Activated T-cell treated with anti-CD3 and anti-CD28 coated beads for 4 hours (primary cell): ENCODE measurements at places on chromosomes 4 and X.
A peak's percentile ranks its signal among the peaks of the same experiment; 100 is the strongest.

DNA sequence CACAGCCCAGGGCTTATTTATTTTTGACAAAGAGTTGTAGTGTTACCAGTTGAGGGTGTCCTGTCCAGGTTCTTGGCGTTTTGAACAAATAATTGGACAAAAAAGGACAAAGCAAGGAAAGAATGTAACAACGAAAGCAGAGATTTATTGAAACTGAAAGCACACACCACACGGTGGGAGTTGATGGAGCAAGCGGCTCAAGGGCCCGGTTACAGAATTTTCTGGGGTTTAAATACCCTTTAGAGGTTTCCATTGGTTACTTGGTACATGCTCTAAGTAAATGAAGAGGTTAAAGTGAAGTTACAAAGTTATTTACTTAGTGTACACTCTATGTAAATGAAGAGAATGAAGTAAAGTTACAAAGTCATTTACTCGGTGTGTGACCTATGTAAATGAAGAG lies 27.8 kb upstream of the OPHN1 start:
- no peak for DNase-seq

- no peak for DNase-seq
Observed at GRCh38 chr4:114399105-114399504, 199.5 kb upstream of the UGT8 start.

DNA sequence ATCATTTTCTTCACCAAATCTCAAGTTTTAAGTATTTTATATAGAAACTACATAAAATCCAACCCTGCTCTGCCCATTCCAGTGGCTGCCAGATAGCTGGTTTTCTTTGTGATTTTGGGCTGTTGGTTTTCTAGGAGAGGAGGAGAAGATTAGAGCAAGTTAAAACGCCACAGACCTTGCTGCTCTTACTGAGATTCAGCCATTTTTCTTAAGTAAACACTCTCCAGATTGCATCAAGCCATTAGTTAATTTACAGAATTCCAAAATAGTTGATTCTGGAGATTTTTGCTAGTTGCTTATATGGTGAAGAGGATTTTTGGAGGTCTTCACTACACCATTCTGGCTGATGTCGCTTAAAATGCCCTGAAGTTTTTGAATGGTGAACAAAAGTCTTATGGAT lies 366.2 kb downstream of the MAPK10 start:
- no peak for DNase-seq

GRCh38 chr4:84626673-84627072 lies 43.7 kb downstream of the CDS1 start:
- no peak for DNase-seq

DNA sequence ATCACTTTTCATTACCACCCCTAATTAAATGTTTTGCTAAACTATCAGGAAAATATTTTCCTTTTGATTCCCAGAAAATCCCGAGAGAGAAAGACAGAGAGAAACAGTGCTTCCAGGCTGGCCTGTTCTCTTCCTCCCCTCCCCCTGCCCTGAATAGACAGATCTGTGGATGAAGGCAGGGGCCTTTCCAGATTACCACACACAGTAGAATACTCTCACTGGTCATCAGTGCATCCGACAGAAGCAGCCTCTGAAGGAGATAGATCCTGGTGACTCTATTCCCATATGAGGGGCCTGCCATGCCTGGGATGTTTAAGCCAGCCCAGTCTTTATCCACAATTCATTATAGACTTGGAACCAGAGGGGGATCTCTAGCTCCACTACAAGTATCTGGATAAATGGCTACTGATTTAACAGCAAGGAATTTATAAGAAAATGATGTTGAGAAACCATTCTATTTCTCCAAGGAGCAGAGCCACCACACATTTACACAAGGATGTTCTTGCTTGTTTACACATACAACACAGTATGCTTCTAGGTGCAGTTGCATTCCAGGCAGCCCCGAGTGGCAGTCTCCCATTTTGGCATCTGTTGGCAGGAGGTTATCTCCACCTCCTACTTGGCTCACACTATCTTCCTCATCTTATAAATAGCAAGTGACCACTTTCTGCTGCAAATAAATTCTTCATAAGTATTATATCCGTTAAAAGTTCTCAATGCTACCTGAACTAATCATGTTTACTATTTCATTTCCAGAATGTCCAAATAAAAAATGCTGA lies 115.8 kb downstream of the HS6ST2 start:
- no peak for DNase-seq

DNA sequence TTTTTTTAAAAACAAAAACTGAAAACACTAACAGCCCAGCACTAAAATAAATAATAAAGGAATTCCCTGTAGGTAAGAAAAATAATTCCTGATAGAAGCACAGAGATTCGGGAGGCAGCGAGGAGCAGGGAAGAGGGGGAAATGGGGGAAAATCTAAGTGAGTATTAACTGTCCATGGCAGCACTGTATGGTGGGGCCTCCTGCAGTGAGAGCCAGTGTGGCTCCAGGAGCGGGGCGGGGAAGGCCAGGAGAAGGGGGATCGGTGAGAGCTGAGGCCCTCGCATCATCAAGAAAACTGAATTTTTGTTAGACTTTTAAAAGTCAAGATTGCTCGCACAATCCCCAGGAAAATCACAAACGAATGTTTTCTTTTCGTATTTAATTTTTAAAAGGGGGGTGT lies 14.1 kb downstream of the RNF212 start:
- DNase-seq, result no peak

GRCh38 chr4:78644744-78645330 lies 93.3 kb downstream of the ANXA3 start:
- peak; percentile 33 for DNase-seq

DNA sequence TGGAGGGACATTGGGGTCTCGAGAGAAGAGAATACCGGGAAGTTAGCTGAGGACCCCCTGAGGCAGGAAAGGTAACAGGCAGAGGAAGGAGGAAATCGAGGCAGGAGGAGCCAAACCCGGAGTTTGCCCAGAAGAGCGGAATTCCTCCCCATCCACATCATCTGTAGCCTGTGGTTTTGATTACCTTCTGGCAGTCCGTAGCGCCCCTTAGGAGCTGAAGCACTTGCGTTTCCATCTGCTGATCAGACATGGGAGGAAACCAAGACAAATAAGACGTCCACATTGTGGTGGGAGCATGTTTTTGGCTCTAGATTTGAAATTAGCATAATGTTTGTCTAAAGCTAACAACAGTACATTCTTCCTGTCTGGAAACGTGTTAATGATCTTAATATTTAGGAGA lies 26.8 kb upstream of the HMX1 start:
- no peak for DNase-seq

DNA sequence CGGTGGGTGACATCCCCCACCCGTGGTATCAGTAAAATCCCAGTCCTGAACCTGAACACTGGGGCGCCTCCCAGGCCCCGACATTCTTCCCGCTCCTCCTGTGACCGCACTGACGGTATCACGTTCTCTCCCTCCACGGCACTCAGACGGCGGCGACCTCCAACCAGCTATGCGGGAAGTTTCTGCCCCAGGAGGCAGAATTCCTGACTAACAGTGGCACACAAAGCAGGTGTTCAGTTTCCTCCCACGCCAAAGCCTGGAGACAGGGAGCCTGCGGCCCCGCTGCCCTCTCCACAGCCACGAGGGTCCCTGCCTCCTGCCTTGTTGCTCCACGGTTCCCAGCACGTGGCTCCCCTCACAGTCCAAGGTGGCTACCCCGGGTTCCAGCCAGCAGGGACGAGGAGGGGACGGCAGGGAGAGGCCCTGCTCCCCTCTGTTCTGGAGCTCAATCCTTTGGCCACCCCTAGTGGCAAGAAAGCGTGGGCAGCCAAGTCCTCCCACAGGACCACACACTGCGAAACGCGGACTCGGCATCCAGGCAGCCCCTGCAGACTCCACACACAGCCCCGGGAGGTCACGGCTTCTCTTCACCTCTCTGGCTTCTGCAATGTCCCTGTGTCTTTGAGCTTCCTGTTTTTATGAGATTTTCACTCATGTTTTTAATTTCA lies 15.2 kb downstream of the CTBP1 start:
- DNase-seq, result no peak

DNA sequence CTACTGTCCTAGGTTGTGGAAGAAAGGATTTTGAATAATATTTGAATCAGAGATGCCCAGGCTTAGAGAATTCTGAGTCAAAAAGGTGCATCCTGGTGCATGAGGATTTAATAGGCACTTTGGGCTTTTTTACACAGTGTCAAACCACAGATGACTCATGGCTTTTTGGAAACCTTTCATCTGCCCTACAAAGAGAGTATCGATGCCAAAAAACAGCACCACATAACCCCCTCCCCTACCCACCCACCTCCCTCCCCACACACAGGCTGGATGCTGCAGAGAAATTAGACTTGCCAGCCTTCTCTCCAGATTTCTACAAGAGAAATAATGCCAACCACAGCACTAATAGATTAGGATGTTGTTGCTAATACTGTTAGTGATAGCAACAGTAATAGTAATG lies 779.3 kb downstream of the NLGN4X start:
- DNase-seq, result no peak

- no peak for DNase-seq
Observed at GRCh38 chr4:96173756-96174155, 333.9 kb downstream of the PDHA2 start.
